ENCODE measurements at places on chromosomes 4 and X.

- DNase-seq, result no peak
These were observed 674 bp downstream of the SH3D19 start for GRCh38 chr4:151324752-151325110.

GRCh38 chrX:111850975-111851374 is 25.0 kb upstream of the TRPC5OS start:
- DNase-seq, result no peak

DNA sequence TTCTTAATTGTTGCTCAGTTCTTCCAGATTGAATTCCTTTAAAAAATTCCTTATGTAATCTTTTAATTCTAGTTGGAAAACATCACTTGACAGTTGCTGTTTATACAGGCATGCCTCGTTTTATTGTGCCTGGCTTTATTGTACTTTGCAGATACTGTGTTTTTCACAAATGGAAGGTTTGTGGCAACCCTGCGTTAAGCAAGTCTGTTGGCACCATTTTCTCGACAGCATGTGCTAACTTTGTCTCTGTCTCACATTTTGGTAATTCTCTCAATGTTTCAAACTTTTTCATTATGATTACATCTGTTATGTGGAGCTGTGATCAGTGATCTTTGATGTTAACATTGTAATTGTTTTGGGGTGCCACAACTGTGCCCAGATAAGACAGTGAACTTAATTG is 33.4 kb downstream of the ZCCHC12 start:
- no peak for DNase-seq

DNA sequence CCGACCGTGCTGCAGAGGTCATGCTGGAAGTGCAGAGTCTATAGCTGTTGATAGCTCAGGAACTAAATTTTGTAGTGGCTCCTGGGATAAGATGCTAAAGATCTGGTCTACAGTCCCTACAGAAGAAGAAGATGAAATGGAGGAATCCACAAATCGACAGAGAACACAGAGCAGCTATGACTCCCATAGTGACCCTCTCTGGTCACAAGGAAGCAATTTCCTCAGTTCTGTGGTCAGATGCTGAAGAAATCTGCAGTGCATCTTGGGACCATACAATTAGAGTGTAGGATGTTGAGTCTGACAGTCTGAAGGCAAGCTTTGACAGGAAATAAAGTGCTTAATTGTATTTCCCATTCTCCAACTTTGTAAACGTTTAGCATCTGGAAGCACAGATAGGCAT is 8.8 kb downstream of the MANBA start:
- DNase-seq, result no peak

GRCh38 chr4:113553082-113553481 is 208.5 kb downstream of the CAMK2D start:
- DNase-seq, result no peak

Data from NCI-H1092 treated with DMSO at 0.1 percent for 48 hours (cell line).